ENCODE measurements at places on chromosomes 7 and 10.

DNA sequence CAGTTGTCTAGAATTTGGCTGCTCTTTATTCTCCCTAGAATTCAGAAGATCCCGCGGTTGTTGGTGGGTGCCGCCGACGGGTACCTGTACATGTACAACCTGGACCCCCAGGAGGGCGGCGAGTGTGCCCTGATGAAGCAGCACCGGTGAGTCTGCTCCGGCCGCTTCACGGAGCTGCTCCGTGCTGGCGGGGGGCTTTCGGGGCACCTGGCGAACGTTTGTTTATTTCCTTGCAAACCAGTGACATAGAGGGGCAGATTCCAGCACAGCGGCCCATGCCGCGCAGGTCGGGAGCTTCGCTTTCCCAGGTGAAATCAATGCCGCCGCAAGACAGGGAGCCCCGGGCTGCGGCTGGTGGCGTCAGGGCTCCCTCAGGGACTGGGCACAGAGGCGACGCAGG, 38.0 kb downstream of the WIPI2 start:
- no peak for DNase-seq

DNA sequence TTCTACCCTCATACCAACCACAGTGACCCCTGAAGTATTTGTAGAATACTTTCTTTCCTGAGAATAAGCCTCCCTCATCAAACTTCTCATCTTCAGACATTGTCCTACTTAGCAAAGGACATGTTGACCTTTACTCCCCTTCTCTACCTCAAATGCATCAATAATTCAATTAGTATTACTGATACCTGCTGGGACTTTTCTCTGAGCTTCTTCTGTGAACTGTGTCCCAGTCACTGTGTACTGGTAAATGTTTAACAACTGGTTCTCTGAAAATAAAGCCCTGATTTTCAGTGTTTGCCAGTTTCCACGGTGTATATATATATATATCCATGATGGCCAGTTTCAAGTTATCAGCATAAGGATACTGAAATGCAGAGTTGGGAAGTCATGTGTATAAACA, 12.2 kb downstream of the PANK1 start:
- DNase-seq, result no peak

GRCh38 chr7:27180431-27181420, 4.3 kb downstream of the HOXA11 start:
- no peak for DNase-seq

- no peak for DNase-seq
Measured at GRCh38 chr7:42939457-42940240, 7.5 kb downstream of the MRPL32 start.

DNA sequence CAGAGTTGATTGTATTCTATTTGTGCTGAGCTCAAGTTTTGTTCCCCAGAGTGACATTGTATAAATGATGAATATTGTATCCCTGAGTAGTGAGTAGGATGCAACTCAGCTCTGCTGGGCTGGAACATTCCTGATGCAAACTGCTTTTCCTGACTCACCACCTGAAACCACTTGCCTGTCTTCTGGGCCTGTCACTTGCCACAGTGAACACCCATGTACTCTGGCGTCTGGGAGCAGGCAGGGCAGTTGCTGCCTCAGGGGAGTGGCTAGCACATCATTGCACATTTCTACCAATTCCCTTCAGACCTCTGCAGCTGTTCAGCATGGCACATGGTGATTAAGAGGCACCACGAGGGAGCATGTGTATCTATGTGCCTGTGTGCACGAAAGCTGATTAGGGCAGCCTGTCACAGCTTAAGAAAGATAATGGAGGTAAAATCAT, 157.3 kb downstream of the SND1 start:
- no peak for DNase-seq

DNA sequence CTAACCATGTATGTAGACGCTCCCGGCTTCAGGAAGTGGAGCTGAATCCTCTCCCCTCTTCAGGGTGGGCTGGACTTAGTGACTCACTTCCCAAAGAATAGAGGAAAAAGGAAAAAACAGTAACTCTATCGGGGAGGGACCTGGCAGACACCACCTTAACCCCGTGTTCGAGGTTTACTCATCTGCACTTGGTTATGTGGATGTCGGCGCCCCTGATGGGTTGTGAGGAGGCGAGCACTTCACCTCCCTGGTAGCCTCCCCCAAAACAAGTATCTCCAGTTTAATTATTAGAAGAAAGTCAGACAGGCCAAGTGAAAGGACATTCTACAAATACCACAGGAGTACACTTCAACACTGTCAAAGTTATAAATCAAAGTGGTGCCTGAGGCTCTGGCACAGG, 559.7 kb downstream of the TCERG1L start:
- no peak for DNase-seq

DNA sequence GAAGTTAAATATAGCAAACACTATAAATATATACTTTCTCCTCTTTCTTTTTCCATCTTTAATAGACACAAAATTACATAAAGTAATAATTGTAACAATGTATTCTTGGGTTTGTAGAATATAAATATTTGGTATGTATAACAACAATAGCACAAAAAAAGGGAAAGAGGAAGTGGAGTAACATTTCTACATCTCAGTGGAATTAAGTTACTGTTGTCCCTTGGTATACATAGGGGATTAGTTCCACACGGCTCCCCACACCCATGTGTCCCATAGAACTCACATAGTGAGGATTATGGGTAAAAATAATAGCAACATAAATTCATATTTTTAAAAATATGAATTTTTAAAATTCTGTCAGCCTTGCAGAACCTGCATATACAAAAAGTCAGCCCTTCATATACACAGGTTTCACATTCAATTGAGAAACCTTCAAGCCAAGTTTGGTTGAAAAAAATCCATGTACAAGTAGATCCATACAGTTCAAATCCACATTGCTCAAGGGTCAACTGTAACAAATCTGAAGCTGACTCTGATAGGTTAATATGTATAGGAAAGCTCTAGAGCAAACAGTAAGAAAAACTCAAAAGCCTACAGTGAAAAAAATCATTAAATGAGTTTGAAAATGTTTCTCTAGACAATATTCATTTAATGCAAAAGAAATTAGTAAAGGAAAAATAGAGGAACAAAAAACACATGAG, 92.4 kb downstream of the HYCC1 start:
- no peak for DNase-seq

All from SHP77 (cell line).